SJCRH30 (cell line): ENCODE measurements at places on chromosomes 5 and 9.

GRCh38 chr5:39570403-39571027, 145.7 kb upstream of the DAB2 start:
- DNase-seq = peak; percentile 60

DNA sequence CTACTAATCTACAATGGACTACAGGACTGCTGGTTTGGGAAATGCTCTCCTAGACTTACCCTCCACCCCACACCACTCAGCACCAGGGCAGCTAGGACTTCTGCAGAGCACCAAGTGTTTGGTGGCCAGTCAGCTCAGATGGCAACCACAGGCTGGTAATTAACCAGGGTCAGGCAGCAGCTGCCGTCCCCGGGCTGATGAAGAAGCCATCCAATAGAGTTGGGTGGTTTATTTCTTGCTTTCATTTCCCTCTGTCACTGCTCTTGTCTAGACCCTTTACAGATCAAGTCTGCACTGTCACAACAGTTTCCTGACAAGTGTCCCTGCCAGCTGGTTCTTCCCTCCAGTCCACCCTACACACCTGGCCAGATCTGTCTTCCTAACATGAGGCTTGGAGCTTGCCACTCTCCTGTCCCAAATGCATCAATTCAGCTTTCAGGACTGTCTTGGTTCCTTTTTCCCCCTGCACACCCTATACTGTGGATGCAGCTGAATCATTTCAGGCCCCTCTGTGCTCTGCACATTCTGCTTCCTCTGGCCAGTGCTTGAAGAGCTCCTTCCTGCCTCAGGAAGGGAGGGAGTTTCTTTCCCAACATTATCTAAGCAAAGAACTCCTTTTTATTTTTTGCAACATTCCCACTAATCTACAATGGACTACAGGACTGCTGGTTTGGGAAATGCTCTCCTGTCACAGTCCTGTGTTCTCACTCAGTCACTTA, 30.2 kb upstream of the HSPA9 start:
- peak; percentile 61 for DNase-seq

GRCh38 chr5:154358516-154359220, 87.1 kb upstream of the SAP30L start:
- no peak for DNase-seq

DNA sequence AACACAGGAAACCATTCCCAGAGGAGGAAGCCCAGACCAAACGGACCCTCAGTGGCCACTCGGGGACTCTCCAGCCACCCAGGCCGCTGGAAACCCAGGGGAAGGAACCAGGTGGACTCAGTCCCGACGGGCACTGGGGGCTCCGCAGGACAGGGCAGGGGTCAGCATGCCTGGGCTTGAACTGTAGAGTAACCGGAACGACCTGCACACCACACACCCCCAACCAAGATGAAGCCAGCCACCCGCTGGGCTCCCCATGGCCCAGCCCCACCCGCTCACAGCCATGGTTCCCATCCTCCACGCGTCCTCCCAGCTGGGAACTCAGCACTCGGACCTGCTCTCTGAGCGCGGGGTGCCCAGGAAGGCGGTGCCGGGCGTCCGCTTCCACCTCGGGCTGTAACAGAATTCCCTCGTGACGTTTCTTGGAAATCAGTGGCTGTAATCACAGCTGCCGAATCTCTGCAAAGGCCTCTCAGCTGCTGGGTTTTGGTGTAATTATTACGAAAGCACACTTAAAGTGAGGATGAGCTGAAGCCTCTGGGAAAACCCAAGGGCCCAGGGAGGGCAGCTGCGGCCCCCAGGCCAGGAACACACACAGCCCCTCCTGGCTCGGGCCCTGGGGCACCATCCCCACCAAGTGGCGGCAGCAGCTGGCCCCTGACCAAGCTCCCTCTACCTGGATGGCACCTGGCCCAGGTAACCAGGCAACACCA, 13.8 kb downstream of the NACC2 start:
- DNase-seq = peak; percentile 94

DNA sequence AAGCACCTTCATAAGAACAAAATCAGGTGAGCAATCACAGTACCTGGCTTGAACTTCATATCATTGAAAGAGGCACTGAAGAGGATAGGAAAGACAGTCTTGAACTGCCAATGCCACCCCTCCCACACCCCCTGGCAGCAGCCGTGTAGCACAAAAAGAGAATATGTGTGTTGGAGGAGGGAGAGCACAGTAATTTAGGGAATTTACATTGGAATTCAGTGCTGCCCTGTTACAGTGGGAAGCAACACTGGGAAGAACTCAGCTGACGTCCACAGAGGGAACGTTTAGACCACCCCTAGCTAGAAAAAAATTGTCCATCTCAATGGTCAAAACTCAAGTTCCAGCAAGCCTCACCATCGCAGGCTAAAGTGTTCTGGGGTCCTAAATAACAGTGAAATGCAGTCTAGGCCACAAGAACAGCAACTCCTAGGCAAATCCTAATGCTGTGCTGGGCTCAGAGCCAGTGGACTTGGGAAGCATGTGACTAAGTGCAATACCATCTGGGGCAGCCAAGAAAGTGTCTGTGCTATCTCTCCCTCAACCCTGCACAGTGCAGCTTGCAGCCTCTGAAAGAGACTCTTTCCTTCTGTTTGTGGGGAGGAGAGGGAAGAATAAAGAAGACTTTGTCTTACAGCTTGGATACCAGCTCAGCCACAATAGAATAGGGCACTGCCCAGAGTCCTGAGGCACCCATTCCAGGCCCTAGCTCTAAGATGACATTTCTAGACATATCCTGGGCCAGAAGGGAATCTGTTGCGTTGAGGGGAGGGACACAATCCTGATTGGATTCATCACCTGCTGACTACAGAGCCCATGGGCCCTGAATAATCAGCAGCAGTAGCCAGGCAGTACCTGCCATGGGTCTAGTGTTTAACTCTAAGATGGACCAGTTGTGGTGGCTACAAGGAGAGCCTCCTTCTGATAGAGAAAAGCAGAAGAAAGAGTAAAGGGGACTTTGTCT, 62.1 kb upstream of the VLDLR start:
- DNase-seq = peak; percentile 76

GRCh38 chr9:99427260-99427659, 205.2 kb downstream of the SEC61B start:
- no peak for DNase-seq

DNA sequence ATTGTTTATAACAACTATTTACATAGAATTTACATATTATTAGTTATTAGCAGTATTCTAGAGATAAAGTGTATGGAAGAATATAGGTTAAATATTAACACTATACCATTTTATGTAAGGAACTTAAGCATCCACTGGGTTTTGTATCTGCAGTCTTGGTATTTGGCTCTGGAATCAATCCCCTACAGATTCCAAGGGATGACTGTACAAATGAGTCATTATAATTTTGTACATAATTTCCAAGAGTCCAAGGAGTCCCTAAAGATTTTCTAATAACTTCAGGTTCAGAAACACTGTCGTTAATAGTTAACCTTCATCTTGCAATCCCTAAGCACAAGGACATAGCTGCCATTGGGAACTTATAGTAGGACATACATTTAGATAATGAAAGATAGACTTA, 254.8 kb upstream of the PDE4D start:
- no peak for DNase-seq

- DNase-seq = no peak
Observed at GRCh38 chr9:133210609-133211008, 1.6 kb upstream of the OBP2B start.

- DNase-seq = peak; percentile 68
Observed at GRCh38 chr5:156208271-156208670, 118.7 kb upstream of the SGCD start.

- DNase-seq = no peak
Observed at GRCh38 chr5:80141681-80142080, 106.5 kb downstream of the THBS4 start.
